ENCODE measurements at places on chromosomes 5 and 9.

DNA sequence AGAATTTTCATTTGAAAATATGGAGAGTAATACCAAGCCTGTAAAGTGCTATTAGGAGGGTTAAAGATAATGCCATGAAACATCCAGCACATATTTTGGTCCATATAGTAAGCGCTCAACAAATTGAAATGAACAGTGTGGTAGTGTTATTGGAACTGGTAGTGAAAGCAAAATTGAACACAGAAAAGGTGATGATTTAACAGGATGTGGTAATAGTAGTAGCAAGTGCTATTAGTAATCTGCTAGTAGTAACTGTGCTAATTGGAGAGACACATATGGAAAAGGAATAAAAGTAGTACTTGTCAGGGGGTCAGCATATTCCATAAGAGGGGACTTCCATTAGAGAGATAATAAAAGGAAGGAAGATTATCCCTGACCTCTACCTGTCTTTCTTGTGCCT lies 187.3 kb downstream of the HTR1A start:
- DNase-seq = no peak

GRCh38 chr9:94076557-94076956 lies 7.7 kb upstream of the PTPDC1 start:
- no peak for DNase-seq

DNA sequence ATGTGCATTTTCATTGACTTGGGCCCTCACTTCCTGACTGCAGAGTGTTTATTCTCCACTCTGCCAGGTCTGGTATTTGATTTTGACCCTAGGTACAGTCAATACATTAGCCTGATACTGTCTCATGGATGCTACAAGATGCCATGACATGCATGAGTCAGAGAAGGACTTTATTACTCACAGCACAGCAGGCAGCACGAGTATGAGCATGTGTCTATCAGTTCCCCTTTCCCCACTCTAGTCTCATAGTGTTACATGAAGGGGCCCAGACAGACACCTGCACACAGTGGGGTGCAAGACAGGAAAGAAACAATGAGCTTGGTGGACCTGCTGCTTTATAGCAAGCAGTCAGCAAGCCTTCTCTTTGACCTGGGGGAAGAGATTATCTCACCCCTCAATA lies 19.6 kb downstream of the ITGA2 start:
- DNase-seq = no peak

DNA sequence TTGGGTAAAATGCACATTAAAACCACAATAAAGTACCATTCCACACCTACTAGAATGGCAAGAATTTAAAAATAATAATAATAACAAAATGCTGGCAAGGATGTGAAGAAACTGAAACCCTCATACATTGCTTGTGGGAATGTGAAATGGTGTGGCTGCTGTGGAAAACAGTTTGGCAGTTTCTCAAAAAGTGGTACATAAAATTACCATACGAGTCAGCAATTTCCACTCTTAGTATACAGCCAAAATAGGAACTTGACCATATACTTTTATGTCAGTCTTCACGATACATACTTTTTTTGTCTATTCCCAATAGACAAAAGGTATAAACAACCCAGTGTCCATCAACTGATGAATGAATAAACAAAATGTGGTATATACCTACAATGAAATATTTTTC lies 15.6 kb downstream of the FKBP15 start:
- DNase-seq = no peak

- no peak for DNase-seq
These were observed 253.4 kb upstream of the DMAC1 start for GRCh38 chr9:8052991-8053390.

Measured in NCI-H2107 (cell line).